ENCODE measurements at places on chromosomes 3 and 15. TPM values are rescaled to one million over a fixed set of nuclear protein-coding genes. Genes with fewer than 3 reads are reported as not detected.

Gene C15orf62
- 0.63 TPM for total RNA-seq

Gene SNRPN
- 189 TPM for total RNA-seq

Gene IQCH
- 0.92 TPM for total RNA-seq

DNA sequence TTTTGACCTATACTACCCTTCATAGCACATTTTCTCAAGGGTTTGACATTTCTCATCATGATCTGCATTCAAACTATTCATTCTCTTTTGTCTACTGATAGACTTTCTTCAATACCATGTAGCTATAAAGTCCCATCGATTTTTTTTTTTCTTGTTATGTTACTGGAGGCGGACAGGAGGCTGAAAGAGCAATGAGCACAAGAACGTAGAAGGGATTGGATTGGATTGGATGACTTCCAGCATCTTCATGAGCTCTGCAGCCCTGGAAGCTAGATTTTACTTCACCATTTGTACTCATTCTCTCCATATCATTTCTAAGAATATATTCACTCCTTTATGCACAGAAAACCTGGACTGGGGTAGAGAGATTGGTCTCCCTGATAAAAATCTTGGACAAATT lies 43.2 kb downstream of the DUT start:
- DNase-seq, result no peak

Gene TEX264
- 55.3 TPM for total RNA-seq

- DNase-seq, result no peak
Observed at GRCh38 chr3:2578560-2578959, 479.9 kb downstream of the CNTN4 start.

Gene POTEB2
- not detected for total RNA-seq

DNA sequence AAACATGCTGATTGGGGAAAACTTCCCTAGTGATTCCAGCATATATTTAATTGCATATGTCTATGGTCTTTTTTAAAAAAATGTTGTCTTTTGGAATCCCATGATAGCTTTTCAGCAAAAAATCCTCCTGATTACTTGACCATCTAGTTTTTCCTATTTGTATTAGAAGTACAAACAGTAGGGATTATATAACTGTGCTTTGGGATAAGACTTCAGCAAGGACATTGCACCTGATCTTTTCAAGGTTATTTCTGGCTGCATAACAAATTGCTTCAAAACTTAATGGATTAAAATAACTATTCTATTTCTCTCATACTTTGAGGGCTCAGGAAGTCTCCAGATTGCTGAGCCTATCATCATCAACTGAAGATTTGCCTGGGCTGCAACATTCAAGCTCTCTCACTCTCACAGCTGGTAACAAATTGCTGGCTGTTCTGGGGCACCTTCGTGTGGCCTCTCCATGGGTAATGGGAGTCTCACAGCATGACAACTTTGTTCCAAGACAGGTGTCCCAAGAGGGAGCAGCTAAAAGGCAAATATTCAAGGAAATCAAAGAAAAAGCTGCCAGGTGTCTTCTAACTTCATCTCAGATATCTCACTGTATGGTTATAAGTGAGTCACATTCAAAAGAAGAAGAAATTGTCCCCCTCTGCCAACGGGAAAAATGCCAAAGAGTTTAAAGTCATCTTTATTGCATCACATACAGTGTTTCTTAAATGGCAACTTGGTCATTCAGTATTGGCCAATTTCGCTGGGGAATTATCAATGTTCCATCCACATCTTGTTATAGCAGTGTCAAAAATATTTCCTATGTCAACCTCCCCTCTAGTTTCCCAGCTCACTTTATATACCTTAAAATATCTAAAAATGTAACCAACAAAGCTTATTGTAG lies 644.5 kb upstream of the GRM7 start:
- DNase-seq, result no peak

DNA sequence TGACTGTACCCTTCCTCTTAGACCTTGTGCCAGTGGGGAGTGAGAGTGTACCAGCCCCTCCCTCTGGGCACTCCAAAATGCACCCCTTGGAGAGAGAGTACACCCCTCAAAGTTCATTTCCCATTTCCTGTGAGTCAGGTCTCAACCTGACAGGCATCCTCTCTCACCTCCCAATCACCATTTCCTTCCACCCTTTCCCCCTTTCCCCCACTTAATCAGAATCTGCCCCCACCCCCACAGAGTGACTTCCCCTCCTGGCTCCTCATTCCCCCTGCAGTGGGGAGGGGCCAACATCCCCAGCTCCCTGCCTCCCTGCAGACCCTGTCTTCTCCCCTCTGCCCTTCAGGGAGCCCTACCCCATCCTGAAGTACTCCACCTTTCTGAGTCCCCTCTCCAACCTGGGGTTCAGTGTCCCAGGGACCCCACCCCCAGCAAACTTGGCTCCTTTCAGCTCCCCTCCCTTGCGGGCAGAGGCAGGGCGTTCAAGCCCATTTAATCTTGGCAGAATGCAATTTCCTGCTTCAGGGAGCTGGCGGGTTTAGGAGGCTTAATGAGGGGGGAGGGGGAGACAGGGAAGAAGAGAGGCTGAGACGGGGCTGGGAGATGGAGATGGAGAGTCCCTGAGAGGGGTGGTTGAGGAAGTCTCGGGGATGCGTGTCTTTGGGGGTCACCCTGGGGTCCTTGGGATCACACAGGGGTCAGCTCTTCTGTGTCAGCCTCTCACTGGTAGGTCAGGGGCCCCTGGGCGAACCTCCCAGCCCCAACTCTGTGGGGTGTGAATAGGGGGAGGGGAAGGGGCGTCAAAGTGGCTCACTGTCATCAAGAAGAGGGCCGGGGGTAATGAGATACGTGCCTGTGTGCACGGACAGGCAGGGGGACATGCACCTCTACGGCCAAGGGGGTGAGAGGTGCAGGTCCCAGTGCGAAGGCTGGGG lies 16.6 kb upstream of the SEMA3F start:
- DNase-seq, result no peak

Gene GPR171
- total RNA-seq, result not detected

GRCh38 chr3:188542196-188542595 lies 388.2 kb downstream of the LPP start:
- no peak for DNase-seq

GRCh38 chr15:97085731-97086130 lies 755.2 kb downstream of the NR2F2 start:
- no peak for DNase-seq

DNA sequence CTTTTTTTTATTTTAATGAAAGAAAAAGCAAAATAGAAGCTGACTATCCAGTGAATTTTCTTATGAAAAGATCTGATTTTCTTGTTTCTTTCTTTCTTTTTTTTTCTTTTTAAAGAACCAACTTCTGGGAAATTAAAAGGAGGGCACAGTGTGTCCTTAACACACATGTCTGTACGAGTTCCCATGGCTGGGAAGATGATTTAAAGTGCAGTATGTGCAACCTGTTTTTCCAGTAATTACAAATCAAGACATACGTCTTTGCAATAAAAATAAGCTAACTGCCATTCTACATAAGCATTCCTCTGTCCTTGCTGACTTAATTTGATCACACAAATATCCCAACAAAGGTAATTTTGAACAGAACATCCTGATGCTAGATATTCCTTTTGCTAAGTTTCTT lies 416.1 kb downstream of the ROBO1 start:
- no peak for DNase-seq

Gene MBNL1
- total RNA-seq, result 75.3 TPM

DNA sequence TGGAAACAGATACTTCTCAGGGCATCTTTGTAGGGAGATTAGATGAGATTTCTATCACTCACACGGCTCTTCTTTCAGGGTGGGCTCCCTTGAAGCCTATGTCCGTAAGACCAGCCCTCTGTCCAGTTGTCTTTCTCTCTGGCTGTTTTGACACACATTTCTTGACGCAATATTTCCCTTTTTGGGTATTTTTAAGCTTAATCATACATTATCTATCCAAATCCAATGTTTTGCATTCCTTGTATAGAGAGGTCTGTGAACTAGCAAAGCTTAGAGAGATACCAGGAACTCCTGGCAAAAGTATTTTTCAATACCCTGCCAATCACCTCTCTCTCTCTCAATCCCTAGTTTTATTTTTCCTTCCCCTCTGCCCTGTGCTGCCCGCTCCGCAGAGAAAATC lies 79.3 kb downstream of the EOMES start:
- no peak for DNase-seq

DNA sequence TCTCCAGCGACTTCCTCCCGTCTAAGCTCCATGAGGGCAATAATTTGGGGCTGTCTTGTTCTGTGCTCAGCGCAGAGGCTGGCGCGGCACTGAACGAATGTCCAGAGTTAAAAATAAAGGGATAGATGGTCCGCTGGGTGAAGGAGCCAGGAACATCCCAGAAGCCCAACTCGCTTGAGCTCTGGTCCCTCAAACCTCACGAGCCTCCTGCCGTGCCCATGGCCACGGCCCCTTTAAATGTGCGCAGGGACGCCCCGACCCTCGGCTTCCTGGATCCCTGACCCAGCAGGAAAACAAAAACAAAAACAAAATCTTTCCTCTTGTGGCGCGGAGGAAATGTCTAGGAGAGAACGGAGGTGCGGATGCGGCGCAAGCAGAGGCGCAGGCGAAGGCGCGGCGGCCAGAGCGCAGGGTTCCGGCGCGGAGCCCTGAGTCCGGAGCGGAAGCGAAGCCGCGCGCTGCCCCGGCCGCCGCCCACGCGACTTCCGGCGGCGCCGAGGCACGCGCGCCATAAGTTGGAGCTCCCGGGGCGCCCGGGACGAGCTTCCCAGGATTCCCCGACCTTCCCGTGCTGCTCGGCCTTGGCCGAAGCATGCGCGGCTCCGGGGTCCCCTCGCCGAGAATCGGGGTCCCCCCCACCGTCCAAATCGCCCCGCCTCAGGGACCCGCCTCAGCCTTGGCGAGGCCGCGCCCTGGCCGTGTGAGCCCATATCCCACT lies 52.9 kb upstream of the WNT7A start:
- no peak for DNase-seq

Gene PAQR5
- total RNA-seq, result 10.1 TPM

DNA sequence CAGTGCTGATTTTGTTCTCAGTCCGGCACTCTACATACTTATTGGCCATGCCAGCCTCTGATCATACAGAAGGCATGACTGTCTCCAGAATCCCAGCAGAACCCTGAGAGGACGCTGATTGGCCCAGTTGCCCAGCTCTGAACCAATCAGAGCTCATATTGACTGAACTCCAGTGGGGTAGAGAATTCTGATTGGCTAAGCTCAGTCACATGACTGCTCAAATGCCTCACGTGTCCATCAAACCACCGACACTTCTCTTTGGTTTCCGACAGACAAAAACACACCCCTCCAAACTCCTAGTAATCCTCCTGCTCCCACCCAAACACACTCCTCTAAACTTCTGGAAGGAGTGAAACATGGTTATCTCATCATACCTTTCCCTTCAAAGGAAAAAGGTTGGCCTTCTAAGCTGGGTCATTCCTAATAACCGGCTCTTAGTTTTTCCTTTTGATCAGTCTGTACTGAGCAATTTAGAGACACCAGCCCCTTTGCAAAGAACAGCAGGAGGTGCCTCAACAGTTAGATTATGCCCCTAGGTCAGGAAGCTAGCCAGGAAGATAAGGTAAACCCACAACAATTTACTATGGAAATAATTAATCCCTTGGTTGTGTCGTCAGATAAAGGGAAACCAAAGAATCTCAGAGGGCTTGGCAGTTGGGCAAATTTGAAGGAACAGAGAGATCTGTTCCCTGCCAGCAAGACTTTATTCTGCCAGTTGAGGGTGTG lies 187.8 kb downstream of the TLE3 start:
- DNase-seq, result no peak

Gene UROC1
- not detected for total RNA-seq

GRCh38 chr3:162938083-162938482 lies 1441.5 kb downstream of the OTOL1 start:
- no peak for DNase-seq
